Lung (tissue), 17 donors: ENCODE measurements at places on chromosomes 1 and 21. TPM values are rescaled to one million over a fixed set of nuclear protein-coding genes. Genes with fewer than 3 reads are reported as not detected.

GRCh38 chr1:215660259-215660658 is 93.2 kb downstream of the KCTD3 start:
- no peak overlapping the region for H3K27ac ChIP-seq
- no peaks in the 10 kb centered on the region for H3K27me3 ChIP-seq

Gene CFHR3
- total RNA-seq: 1.5 TPM

Gene OR2L13
- not detected for total RNA-seq

- no peak overlapping the region for H3K27ac ChIP-seq
- no peak for DNase-seq
- H3K36me3 ChIP-seq: no peaks in the 10 kb centered on the region
- no peak overlapping the region for H3K4me3 ChIP-seq
These were observed 20.7 kb downstream of the PDIK1L start for GRCh38 chr1:26132128-26132833.

DNA sequence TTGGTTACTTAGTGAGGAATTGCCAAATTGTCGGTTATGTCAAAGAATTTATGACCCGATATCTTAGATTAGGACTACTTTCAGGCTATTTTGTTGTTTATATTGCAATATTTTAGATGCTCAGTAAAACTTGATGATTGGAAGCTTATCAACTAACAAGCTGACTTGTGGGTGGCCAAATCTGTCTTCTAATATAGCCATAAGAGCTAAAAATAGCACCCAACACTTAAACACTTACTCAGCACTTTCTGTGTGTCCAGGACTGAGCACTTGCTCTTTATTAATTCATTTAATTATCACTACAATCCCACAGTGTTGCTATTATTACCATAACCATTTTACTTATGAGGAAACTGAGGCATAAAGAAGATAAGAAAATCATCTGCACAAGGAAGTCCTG is 50.4 kb downstream of the RWDD3 start:
- H3K4me1 ChIP-seq: no peaks in the 10 kb centered on the region
- no peaks in the 10 kb centered on the region for H3K27me3 ChIP-seq
- DNase-seq: no peak
- H3K27ac ChIP-seq: no peak overlapping the region
- H3K36me3 ChIP-seq: no peaks in the 10 kb centered on the region

DNA sequence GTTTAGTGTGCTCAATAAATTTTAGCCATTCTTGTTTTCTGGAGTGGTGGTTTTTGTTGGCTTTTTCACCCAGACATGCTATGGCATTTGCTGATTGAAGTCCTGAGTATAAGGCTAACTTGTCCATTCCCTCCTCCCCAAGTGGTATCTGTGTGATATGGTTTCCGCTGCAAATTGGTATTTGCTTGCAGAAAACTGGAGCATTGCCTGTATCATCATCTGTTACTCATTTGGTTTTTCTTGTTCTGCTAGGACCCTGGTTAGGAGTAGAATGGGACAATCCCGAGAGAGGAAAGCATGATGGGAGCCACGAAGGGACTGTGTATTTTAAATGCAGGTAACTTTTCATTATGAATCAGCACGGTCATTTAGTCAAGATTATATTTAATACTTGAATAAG is 34.0 kb downstream of the TBCE start:
- H3K4me1 ChIP-seq: no peaks in the 10 kb centered on the region
- H3K27me3 ChIP-seq: no peaks in the 10 kb centered on the region
- DNase-seq: no peak
- H3K36me3 ChIP-seq: no peaks in the 10 kb centered on the region
- H3K4me3 ChIP-seq: no peak overlapping the region

- H3K27me3 ChIP-seq: no peaks in the 10 kb centered on the region
- peaks cover 37% of the 10 kb centered on the region for H3K36me3 ChIP-seq
- H3K4me1 ChIP-seq: no peaks in the 10 kb centered on the region
- no peak overlapping the region for H3K4me3 ChIP-seq
- no peak for DNase-seq
- no peak overlapping the region for H3K27ac ChIP-seq
These were observed 44.8 kb downstream of the CHD1L start for GRCh38 chr1:147287133-147287865.

Gene CACHD1
- total RNA-seq: 49.6 TPM

- H3K27me3 ChIP-seq: no peaks in the 10 kb centered on the region
- H3K36me3 ChIP-seq: peaks cover 2% of the 10 kb centered on the region
- DNase-seq: no peak
- peaks cover 3% of the 10 kb centered on the region for H3K4me1 ChIP-seq
- H3K27ac ChIP-seq: no peak overlapping the region
These were observed 107.6 kb downstream of the GALNT2 start for GRCh38 chr1:230174471-230175162.

DNA sequence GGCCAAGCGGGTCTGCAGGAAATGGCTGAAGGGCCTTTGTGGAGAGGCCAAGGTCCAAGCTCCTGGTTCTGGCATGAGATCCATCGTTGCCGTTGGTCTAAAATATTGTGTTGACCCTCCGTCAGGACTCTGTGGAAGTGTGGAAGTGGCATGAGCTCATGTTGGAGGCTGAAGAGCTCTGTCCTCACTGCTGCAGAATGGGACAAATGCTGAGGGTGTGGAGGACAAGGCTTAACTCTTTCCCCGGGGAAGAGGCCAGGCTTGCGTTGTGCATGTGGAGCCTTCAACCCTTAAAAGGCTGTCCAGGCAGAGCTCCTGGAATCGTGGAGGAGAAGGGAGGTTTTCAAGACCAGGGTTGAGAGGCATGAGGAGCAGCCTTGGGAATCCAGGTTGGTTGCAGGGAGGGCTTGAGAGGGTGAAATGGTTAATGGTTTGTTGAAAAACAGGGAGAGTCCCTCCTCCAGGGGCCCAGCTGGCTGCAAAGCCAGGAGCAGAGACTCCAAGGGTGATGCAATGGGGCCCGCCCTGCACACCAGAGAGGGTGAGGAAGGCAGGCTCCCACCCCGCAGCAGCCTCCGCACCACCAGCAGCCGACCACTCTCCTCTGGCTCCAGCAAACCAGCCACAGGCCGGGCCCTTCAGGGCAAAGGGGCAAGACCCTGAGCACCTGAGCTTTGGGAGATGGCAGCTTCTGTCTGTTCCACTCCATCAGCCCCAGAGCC is 6.7 kb upstream of the AHCYL1 start:
- DNase-seq: no peak
- no peaks in the 10 kb centered on the region for H3K27me3 ChIP-seq
- no peak overlapping the region for H3K27ac ChIP-seq
- peaks cover 24% of the 10 kb centered on the region for H3K4me1 ChIP-seq
- H3K36me3 ChIP-seq: no peaks in the 10 kb centered on the region

GRCh38 chr1:193891788-193892187 is 705.4 kb upstream of the B3GALT2 start:
- no peak overlapping the region for H3K27ac ChIP-seq
- H3K27me3 ChIP-seq: no peaks in the 10 kb centered on the region
- H3K4me1 ChIP-seq: no peaks in the 10 kb centered on the region
- no peak for DNase-seq

Gene TNFRSF8
- 1.6 TPM for total RNA-seq

Gene DHDDS
- total RNA-seq: 57.4 TPM

Gene PCBP3
- total RNA-seq: 3.2 TPM

- no peaks in the 10 kb centered on the region for H3K36me3 ChIP-seq
- DNase-seq: no peak
- no peak overlapping the region for H3K27ac ChIP-seq
These were observed 140.2 kb downstream of the PRDM16 start for GRCh38 chr1:3209201-3209600.

GRCh38 chr1:170768929-170769328 is 105.0 kb downstream of the PRRX1 start:
- no peak for DNase-seq
- H3K36me3 ChIP-seq: no peaks in the 10 kb centered on the region
- H3K27me3 ChIP-seq: no peaks in the 10 kb centered on the region

Gene OR14A16
- total RNA-seq: not detected

Gene PADI2
- total RNA-seq: 2.1 TPM

- no peak overlapping the region for H3K27ac ChIP-seq
- H3K36me3 ChIP-seq: no peaks in the 10 kb centered on the region
- peak; percentile 49 for DNase-seq
These were observed 31.7 kb downstream of the RUNX3 start for GRCh38 chr1:24898152-24898908.

DNA sequence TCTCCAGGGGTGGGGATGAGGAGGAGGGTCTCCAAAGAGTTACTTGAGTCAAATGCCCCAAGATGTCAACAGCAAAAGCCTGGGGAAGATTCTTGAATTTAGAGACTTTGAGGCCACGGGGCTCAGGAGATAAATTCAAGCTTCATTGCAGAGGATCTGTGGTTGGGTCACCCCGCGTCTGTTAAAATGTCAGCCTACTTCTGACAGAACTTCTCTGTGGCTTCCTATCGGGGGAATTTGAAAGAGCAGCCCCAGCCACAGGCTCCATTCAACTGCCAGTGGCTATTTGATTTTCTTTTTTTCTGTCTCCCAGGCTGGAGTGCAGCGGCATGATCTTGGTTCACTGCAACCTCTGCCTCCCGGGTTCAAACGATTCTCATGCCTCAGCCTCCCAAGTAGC is 62.5 kb upstream of the EFHD2 start:
- no peak overlapping the region for H3K27ac ChIP-seq
- H3K4me3 ChIP-seq: no peak overlapping the region
- H3K36me3 ChIP-seq: no peaks in the 10 kb centered on the region

GRCh38 chr1:21781815-21782348 is 1.1 kb downstream of the USP48 start:
- H3K27ac ChIP-seq: peak overlapping the region; percentile 96
- H3K4me3 ChIP-seq: peak overlapping the region; percentile 99
- peaks cover 4% of the 10 kb centered on the region for H3K4me1 ChIP-seq
- H3K36me3 ChIP-seq: no peaks in the 10 kb centered on the region
- H3K27me3 ChIP-seq: no peaks in the 10 kb centered on the region

DNA sequence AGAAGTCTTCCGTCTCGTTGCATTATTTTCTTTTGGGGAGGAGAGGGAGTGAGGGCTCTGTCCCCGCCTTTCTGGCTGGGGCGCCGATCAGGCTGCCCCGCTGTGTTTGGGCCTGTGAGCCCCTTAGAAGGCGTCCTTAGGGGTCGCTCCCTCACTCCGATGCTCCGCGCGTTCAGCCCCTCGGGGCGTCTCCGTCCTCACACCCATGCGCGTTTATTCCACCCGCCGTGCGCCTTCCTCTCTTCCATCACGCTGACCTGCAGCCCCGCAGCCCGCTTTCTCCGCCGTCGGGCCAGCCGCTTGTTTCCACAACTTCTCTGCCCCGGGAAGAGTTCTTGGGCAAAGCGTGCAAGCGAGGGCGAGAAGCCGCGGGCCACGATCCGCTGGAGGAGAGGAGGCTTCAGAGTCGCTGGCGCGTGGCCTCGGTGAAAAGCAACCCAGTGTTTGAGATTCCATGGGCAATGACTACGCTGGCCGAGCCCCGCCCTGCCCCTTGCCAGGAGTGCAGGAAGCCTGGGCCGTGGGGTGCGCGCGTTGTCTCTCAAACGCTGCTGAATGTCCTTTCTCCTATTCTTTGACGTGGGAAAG is 27.7 kb downstream of the TRIM11 start:
- no peaks in the 10 kb centered on the region for H3K4me1 ChIP-seq
- peak overlapping the region; percentile 34 for H3K4me3 ChIP-seq
- DNase-seq: peak; percentile 32
- H3K36me3 ChIP-seq: peaks cover 2% of the 10 kb centered on the region
- H3K27me3 ChIP-seq: no peaks in the 10 kb centered on the region

DNA sequence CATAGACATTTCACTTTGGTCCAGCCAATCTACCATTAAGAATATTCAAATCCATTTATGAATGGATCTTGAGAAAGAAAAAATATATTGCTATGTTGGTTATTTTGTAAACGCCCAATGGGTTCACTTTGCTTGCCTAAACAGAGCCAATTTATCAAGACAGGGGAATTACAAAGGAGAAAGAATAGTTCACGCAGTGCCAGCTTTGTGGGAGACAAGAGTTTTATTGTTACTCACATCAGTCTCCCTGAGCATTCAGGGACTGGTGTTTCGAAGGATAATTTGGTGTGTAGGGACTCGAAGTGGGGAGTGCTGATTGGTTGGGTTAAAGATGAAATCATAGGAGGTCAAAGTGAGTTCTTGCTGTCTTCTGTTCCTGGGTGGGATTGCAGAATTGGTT is 135.3 kb downstream of the GABPA start:
- no peak overlapping the region for H3K4me3 ChIP-seq
- H3K27me3 ChIP-seq: no peaks in the 10 kb centered on the region
- H3K36me3 ChIP-seq: peaks cover 2% of the 10 kb centered on the region
- H3K4me1 ChIP-seq: no peaks in the 10 kb centered on the region

Gene ECM1
- total RNA-seq: 1.2 TPM

- DNase-seq: peak; percentile 48
- H3K4me1 ChIP-seq: peaks cover 30% of the 10 kb centered on the region
- H3K27ac ChIP-seq: no peak overlapping the region
- no peaks in the 10 kb centered on the region for H3K36me3 ChIP-seq
- no peaks in the 10 kb centered on the region for H3K27me3 ChIP-seq
These were observed 522.7 kb downstream of the PLPP3 start for GRCh38 chr1:56056438-56057287.

- peak; percentile 89 for DNase-seq
- no peak overlapping the region for H3K4me3 ChIP-seq
- H3K27me3 ChIP-seq: no peaks in the 10 kb centered on the region
- peaks cover 20% of the 10 kb centered on the region for H3K4me1 ChIP-seq
- no peaks in the 10 kb centered on the region for H3K36me3 ChIP-seq
These were observed 152.8 kb upstream of the DPT start for GRCh38 chr1:168881656-168882260.

Gene ADGRB2
- 1.8 TPM for total RNA-seq

DNA sequence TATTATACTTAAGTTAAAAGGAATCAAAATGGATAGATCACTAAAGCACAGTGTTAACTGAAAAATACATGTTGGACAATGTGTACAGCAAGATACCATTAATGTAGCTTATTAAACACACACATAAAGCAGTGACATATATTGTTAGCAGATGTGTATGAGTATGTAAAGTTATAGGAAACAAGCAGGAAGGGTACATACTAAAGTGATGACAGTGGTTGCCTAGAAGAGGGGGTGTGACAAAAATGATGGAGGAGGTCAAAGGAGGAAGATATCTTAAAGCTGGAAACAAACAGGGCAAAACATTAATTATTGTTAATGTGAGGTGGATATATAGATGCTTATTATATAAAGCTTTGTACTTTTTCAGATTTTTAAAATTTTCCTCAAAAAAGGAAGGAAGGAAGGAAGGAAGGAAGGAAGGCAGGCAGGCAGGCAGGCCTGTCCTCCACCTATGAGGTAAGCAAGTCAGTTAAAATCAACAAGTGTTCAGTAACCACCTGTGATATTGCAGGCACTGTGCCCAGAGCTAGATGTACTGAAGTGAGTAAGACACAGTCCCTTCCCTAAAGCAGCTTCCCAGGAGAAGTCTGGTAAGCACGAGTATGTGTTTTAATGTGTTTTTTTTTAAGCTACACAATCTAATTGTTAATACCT is 252.9 kb upstream of the NR5A2 start:
- DNase-seq: peak; percentile 43
- no peak overlapping the region for H3K27ac ChIP-seq
- no peaks in the 10 kb centered on the region for H3K36me3 ChIP-seq
- H3K4me3 ChIP-seq: no peak overlapping the region
- no peaks in the 10 kb centered on the region for H3K27me3 ChIP-seq

GRCh38 chr1:200355801-200356200 is 54.0 kb downstream of the ZNF281 start:
- H3K27me3 ChIP-seq: no peaks in the 10 kb centered on the region
- H3K4me1 ChIP-seq: no peaks in the 10 kb centered on the region
- no peak for DNase-seq
- H3K27ac ChIP-seq: no peak overlapping the region
